ENCODE measurements at places on chromosomes 7 and 10.
A peak's percentile ranks its signal among the peaks of the same experiment; 100 is the strongest.

DNA sequence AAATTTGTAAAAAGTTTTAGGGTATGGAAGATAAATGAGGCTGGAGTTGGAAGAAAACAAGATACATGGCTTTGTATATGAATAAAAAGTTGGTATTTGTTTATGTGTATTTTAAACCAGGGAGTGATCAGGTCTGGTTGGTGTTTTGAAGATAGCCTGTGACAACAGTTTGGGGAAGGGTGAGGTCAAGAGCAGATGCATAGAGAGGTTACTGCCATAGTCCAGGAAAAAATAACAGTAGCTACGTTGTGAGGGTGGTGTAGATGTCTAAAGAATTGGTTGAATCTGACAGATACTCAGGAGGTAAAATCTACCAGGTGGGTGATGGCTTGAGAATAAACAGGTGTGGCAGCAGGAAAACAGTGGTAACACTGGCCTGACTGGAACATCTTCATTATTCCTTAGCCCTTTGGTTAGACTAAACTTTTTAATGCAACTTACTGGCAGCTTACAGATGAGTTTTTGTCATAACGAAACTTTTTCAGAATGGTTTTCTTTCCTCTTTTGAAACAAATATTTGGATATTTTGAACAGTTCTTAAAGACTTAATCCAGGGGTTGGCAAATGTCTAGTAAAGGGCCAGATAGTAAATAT lies 25.5 kb downstream of the ZNRF2 start:
- no peak for DNase-seq

- DNase-seq = no peak
Measured at GRCh38 chr10:49076741-49077521, 38.4 kb downstream of the VSTM4 start.

DNA sequence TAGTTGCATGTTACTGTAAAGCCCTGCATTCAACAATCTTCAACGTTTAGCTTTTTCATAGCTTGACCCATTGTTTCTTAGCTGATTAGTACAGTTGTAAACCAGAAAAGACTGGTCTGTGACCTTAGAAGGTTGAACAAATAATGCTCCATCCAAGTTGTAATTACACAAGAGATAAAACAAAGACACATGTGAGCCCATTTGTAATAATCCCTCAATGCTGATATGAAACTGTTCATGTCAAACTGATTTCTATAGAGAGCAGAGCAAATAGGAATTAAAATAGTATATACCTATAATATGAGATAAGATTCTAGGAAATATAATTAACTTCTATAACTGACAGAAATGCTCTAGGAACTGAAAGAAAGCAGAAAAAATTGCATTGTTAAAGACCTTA lies 94.7 kb upstream of the SLC25A13 start:
- DNase-seq = no peak

- DNase-seq = no peak
Measured at GRCh38 chr7:106566672-106567071, 94.3 kb downstream of the CCDC71L start.

GRCh38 chr10:119770928-119771327 lies 45.1 kb downstream of the INPP5F start:
- no peak for DNase-seq

- DNase-seq = no peak
Measured at GRCh38 chr7:139895141-139895829, 66.2 kb downstream of the TBXAS1 start.

GRCh38 chr7:50353201-50353600 lies 48.7 kb downstream of the IKZF1 start:
- DNase-seq = no peak

DNA sequence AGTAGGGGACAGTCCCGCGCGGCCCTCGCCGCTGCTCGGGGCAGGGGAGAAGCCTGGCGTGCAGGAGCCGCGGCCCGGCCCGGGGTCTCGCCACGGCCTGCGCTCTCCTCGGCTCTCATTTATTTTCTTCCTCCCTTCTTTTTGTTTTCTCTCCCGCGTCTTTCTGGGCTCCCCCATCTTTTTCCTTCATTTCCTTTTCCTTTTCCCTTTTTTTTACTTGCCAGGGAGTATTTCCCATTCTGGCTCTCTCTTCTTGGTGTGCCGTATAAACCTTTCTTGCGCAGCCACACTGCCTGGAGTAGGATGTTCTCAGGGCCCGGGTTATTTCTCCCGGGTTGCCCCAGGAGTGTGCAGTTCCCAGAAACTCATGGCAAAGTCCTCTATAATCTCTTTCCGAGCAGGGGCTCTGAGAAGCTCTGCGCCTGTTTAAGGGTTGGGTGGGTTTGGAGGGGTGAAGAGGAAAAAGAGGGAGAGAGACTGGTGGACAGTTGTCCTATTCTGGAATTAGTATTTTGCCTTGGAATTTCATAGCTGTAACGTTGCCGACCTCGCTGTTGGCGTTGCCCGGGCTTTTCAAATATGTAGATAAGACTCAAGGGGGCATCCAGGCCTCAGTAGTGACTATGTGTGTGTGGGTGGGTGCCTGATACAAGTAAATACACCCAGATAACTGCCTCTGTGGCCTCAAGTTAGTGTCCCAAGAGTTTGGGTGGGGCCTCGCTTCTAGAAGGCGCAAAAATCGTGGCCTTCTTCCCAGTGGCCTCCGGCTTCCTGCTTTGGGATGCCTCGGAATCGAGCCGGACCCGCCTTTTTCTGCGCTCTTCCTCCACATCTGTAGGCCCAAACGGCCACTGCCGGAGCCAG lies 4.3 kb upstream of the ZNF503 start:
- DNase-seq = no peak

DNA sequence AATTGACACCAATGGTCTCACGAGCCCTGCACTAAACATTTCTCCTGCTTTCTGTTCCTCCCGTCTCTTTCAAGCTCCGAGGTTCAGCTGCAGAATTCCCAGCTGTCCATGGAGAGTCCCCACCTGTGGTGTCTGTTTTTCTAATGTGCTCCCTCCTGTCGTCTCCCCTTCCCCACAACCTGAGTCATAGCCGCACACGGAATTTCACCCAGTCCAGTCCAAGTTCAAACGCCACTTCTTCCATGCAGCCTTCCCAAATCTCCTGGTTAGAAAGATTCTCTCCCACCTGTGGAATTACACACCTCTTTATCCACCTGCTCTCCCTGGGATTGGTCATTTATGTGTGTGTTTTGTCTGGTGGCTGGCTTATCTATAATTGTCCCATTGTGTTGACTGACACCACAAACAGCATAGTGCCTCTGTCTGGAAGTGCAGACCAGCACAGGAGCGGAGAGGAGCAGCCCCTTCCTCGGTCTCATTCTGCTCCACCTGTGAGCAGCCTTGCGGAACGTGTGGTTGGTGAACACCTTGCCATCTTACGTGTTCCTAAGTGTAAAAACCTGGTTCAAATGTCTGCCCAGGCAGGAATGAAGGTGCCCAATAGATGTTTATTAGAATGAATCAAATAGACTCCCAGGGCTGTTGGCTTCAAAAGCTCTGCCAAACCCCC lies 3.3 kb upstream of the DIP2C start:
- DNase-seq = no peak

GRCh38 chr10:124285587-124286527 lies 132.9 kb downstream of the OAT start:
- DNase-seq = no peak

DNA sequence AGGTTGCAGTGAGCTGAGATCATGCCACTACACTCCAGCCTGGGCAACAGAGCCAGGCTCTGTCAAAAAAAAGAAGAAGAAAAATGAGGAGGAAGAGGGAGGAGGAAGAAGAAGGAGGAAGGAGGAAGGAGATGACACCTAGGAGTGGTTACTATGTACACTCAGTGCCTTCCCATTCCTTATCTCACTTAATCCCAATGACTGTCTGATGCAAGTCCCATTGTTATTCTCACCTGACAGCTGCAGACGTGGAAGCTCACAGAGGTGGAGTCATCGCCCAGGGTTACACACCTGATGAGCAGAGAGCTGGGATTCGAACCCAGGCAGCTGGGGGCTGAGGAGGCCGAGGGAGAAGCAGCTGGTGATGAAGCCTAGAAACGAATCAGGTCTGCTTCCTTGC lies 258.8 kb downstream of the SNX10 start:
- no peak for DNase-seq

DNA sequence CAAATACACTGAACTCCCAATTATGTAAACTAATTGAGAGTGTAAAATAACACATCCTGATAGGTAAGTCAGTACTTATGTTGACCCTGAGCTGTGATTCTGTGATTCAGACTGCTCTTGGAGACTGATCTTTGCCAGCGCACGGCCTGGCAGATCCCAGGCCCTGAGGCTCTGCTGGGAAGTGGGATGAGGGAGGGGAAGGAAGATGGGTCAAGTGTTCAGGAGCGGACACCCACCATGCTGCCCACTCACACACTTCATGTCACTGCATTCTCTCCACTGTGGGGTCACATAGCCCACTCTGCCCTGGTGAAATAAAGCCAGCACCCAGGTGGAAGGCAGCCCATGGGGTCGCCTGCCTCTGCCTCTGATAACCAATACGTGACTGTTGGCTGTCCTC lies 226.2 kb downstream of the TNS3 start:
- DNase-seq = no peak

DNA sequence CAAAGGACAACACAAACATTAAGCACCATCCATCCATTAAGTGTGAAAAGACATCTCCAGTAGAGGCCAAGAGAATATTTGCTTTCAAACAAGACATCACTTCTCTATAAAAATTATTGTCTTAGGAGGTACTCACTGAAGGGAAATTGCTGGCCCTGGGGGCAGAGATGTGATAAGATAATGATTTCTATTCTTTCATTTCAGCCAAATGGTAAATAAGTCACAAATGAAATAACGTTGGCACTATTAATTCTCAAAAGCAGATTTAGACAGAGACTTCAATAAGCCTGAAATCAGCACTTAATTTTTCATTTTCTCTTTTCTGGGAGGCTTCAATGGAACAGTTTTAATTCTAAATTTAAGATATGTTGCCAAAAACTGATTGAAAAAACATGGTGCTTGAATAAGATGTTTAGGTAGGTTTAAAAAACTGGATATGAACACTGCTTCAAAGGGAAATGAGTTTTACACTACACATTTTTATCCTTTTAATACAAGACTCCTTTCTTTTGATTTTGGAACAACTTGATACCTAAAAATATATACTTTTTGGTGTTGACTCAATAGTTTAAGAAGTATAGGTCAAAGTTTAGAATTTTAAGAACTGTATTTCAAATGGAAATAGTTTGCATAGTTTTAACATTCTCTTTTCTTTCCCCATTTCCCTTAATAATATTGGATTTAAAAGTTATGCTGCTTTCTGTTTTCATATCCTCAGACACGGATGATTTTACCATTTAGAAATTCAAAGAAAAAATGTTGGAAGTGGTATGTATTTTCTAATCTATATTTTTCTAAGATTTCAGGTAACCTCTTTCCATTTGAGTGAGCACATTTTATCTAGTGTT lies 204.0 kb downstream of the AHR start:
- no peak for DNase-seq

GRCh38 chr7:36884351-36884750 lies 160.1 kb upstream of the AOAH start:
- DNase-seq = no peak

DNA sequence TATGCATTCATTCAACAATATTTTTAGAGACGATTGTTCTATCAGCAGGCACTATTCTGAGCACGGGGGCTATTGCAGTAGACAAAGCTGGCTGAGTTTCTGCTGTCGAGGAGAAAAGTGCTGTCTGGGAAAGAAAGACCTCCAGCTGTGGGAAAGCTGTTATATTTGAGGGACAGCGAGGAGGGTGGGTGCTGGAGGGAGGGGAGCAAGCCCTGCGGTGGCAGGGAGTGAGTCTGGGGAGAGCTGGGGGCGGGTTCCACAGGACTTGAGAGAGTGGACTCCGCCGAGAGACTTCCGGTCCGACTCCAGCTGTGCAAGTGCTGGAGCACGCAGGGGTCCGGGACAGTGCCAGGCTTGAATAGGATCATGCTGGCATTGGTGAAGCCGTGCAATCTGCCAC lies 602.1 kb upstream of the FOXK1 start:
- DNase-seq = no peak

DNA sequence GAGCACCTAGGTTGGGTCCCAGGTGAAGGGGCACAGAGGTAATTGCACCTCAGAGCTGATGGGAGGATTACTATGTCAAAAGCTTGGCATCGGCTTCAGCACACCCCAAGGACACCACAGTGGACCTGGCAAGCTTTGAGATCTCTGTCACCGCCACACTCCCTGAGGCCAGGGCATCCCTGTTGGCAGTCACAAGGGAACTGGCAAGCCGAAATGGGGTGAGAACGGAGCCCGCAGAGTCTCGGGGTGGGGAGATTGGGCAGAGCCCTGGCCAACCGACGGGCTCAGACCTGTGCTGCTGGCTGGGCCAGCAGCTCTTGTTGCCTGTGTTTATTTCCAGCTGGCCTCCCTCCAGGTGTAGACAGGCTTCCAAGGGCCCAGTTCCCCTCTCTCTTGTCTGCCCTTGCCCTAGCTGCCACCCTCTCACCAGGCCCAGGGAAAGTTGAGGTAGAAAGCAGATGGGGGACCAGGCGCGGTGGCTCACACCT lies 2.5 kb downstream of the HSPB1 start:
- DNase-seq = peak; percentile 12

- no peak for DNase-seq
Measured at GRCh38 chr7:87083865-87084519, 24.5 kb upstream of the ELAPOR2 start.

DNA sequence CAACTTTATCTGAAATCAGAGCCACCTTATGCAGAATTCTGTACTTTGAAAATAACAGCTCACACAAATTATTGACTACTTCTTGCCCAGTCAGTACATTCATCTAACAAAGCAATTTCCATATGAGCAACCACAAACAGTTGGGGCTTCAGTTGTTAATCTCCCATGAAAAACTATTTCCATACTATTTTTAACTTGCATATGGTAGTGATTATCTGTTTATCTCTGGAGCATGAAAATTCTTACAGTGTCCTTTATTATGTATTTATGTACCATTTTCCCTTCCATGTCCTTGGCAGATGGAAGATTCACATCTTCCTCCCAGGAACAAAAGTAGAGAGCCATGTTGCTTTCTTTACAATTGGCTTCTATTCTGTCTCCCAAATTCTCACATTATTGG lies 285.7 kb downstream of the CRPPA start:
- DNase-seq = no peak

- no peak for DNase-seq
Measured at GRCh38 chr10:124732931-124733570, 11.1 kb downstream of the FAM53B start.

DNA sequence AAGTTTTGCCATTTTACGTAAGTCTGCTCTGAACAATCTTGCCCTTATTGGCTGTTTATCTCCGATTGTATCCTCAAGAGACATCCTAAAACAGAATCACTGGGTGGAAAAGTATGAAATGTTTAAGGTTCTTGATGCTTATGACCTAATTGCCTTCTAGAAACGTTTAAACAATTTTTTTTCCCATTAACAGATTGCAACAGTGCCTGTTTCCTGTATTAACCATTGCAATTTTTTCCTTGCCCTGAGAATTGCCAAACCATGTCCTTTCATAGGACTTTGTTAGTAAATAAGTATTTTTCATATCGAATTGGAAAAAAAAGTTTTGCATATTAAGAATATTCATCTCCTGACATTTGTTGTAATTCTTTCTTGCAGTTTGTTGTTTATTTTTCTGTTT lies 639.8 kb downstream of the INHBA start:
- no peak for DNase-seq

- no peak for DNase-seq
Measured at GRCh38 chr7:27972276-27972675, 208.3 kb downstream of the JAZF1 start.

- no peak for DNase-seq
Measured at GRCh38 chr10:96025566-96025965, 17.8 kb upstream of the CCNJ start.

GRCh38 chr10:97640868-97641811 lies 669 bp downstream of the PI4K2A start:
- peak; percentile 14 for DNase-seq

- DNase-seq = no peak
Measured at GRCh38 chr7:47601881-47602249, 20.0 kb upstream of the TNS3 start.

Measured in nucleus accumbens (tissue), 56 donors.